Stimulated activated CD4-positive, alpha-beta T cell treated with anti-CD3 and anti-CD28 coated beads, TNF-alpha, amount 100 ng/mL, for 24 hours (primary cell): ENCODE measurements at places on chromosomes 5 and 9.

GRCh38 chr9:21016701-21017491, 14.5 kb downstream of the HACD4 start:
- DNase-seq, result no peak

DNA sequence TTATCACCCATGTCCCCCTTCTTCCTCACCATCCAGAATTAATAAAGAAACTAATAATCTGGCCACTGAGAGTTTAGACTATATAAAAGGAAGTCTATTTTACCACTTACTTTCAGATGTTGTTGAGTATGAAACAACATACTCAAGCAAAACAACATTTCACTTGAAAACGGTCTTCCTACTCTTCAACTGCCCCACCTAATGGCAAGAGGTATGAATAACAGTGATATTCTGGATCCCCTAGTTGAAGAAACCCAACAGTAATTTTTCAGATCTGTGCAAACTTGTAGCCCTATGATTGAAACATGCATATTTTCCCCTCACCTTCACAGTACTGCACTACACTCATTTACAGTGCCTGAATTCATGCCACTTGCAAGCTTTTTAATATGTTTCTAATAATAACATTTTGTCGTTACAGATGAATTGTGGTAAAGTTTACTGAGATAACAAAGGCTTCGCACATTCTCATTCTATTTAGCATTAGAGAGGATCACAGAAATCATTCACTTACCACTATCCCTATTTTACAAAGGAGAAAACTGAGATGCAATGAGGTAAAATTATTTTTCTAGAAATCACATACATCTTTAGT, 267.9 kb upstream of the PDE4D start:
- no peak for DNase-seq

GRCh38 chr5:84249918-84250630, 134.6 kb downstream of the EDIL3 start:
- DNase-seq, result no peak

DNA sequence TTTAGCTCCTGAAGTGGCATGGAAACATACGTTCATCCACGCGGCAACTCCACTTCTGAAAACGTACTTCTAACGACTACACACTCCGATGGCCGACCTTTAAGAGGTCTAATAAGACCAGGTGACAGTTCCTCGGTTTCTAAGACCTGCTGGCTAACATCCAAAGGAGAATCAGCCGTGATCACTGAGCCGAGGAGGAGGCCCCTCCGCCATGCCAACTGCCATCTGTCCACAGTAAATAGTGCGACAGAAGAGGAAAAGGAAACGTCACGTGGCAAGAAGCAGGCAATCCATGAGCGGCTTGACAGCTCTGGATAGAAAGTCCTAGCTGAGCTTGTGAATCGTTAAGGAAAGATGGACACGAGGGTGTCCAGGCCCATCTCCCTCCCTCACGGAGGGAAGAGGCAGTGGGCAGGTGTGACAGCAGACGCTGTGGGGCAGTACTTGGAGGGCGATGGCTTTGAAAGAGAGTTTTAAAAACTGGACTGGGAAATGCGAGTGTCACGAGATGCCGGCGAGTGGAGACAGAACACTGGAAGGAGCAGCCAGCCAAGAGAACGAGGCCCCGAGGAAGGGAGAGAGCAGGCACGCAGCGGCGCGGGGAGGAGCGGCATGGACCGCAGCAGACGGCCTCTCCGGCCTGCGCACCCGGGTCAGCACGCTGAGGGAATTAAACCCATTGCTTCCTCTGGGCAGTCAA, 66.7 kb upstream of the TBC1D9B start:
- no peak for DNase-seq

GRCh38 chr9:113137196-113138168, 13.3 kb upstream of the SLC31A2 start:
- DNase-seq, result no peak

DNA sequence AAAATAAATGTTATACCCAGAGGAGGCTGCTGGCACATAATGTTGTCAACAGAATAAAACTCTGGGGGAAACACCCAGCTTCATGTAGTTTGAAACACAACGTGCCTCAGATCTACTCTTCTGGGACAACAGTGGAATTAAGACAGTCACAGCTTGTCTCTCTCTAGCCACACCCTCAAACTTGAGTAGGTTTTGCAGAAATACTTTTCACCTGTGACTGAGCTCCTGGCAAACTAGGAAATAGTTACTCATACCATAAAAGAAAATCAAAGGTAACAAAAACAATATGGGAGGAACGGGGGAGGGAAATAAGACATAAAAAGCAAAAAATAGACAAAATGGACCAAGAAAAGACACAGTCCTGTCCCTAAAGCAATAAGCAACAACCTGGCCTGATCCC, 14.4 kb downstream of the ELAVL2 start:
- no peak for DNase-seq

GRCh38 chr5:151656311-151656710, 30.4 kb downstream of the SPARC start:
- no peak for DNase-seq
